ENCODE measurements at places on chromosomes 11 and 22.

DNA sequence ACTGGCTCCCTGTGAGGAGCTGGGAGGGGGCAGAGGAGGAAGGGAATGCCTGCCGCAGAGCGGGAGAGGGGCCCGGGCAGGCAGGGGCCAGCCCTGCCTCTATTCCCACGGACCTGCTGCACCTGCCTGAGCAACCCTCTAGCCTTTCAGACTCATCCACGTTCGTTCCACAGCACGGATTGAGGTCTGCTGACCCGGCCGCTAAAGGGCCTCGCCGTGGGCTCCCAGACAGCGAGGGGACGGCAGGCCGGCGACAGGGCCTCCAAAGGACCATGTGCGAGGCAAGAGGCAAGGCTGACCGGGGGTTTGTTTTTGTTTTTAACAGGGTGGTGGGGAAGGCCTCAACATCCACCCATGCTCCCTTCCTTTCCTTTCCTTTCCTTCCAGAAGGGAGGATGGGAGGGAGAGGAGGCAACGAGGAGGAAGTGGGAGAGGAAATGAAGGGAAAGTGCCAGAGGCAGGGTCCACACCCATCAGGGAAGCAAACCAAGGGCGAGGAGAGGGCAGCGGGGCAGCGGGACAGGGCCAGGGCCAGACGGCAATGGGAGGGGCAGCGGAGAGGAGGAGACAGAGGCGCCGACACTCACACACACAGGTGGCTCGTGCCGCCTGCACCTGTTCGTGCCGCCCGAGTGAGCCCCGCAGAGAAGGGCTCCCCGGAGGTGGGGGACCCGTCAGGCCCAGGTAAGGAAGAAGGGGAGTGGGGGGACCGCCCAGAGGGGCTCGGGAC, 7.5 kb downstream of the LRFN4 start:
- DNase-seq: no peak

- no peak for DNase-seq
Measured at GRCh38 chr11:121508449-121508848, 55.7 kb upstream of the SORL1-AS1 start.

DNA sequence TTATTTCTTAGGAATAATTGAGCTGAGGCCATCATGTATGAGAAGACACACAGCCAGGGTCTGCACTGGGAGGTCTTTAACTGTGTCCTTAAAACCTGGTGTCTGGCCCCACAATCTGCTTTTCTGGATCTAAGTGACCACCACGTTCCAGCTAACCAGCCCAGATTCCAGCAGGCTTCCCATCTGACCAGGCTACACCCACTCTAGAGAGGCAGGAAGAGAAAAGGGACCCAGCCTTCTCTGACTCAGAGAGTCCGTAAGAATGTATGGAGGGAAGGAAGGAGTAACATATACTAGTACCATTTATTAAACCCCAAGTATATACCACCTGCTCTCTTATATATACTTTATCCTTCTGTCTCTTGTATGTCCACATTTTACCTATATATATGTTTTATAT, 80.1 kb downstream of the LDLRAD3 start:
- DNase-seq: peak; percentile 59

DNA sequence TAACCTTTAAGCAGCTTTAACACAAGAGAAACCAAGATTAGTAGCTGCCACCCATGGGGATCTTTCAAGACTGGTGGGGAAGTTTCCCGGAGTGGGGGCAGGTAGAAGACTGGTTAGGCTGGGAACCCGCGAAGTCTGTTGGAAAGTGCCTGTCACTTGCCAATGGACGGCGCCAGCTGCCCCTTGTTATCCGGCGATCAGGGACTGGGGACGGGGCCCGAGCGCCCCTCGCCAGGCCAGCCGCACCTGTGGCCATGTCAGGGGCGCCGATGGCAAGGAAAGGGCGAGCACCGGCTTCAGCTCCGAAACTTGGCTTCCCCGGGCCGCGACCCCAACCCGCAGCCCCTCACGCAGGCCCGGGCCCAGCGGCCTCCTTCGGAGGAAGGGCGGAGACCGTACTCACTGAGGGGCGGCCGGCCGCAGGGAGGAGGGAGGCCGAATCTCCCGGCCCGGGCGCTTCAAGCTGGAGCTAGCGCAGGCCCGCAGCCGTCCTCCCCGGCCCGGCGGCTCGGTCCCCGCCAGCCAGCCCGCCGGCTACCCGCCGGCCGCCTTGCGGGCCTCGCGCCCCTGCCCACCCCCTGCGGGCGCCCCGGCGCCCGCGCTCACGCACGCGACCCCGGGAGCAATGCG, 539 bp downstream of the EIF4ENIF1 start:
- DNase-seq: peak; percentile 66

DNA sequence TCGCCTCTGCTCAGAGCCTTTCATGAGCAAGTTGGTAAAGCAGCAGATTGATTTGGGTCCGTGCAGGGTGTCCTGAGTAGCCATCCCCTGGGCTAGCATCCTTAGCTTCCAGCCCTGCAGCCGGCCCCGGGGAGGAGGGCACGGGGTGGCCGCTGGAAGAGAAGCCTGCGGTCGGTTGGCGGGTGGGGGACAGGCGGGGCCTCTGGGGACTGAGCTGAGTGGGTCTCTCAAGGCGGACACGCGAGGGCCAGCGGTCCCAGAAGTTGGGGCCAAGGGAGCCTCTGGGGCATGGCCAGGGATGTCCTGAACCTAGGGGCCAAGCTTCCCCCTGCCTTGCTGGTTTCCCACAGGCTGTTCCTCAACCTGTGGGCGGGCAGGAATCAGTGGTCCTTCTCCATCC, 143.0 kb downstream of the TBC1D22A start:
- no peak for DNase-seq

GRCh38 chr22:44363980-44364750, 51.4 kb upstream of the SHISAL1 start:
- peak; percentile 56 for DNase-seq

DNA sequence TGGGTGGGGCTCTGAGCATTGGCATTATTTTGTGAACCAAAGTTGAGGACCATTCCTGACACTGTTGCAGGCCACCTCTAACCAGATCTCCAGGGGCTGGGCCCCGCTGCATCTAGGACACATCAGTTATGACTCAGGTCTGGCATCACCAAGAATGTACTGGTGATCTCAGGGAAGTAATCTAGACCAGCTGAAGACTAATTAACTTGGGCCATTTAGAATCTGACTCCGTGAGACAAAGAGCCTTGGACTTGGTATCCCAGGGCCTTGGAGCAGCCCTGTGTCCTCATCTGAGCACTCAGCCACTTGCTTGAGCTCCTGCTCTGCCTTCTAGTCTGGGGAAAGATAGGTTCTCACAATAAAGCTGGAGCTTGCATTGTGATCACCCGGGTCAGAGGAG, 200.6 kb downstream of the KIRREL3 start:
- DNase-seq: no peak

- no peak for DNase-seq
Measured at GRCh38 chr11:118897721-118898310, 14.1 kb downstream of the CXCR5 start.

DNA sequence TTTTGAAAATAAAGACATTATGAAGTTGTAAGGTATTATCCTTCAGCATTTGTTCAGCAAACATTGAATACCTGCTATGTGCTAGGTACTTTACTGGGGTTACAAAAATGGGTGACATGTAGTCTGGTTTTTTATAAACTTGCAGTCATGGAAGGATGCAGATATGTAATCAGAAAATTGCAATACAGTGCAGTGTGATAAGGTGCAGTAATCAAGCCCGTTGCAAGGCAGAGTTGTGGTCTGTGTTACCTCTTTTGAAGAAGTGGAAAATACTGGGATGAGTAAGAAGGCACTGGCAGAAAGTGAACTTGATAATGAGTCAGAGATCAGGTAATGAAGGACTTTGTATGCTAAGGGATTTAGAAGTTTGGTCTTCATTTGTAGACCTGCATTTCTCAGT, 8.1 kb downstream of the FBXO7 start:
- no peak for DNase-seq

DNA sequence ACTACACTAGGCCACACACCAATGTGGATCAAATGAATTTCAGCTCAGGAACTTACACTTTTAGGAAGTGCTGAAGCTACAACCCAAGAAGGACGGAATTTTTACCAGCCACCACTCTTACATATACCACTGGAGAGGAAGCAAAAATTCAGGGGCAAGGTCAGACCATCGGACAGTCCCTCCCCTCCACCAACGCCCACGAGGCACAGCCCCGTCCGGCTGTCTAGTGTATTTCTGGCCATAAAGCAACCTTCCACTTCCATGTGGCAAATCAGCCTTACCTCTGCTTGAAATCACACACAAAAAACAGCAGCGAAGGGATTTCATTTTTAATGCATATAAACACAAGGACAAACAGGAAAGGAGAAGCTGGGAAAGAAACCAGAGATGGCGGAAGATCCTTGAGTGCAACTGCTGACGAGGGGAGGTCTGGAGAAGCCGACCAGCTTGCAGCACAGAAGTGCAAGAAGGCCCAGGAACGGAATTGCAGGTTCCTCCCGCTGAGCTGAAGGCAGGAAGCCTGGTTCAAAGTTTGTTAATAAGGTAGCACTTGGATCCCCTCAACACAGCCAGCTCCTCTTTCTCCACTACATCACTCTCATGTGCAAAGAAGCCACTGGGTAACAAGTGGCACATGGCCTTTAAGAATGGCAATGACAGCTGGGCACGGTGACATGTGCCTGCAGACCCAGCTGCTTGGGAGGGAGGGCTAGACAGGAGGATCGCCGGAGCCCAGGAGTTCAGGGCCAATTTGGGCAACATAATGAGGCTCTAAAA, 71.5 kb downstream of the SHANK2 start:
- peak; percentile 39 for DNase-seq

GRCh38 chr11:12458042-12458441, 80.7 kb downstream of the PARVA start:
- DNase-seq: no peak

GRCh38 chr11:35822815-35823495, 120.9 kb upstream of the LDLRAD3 start:
- DNase-seq: no peak

DNA sequence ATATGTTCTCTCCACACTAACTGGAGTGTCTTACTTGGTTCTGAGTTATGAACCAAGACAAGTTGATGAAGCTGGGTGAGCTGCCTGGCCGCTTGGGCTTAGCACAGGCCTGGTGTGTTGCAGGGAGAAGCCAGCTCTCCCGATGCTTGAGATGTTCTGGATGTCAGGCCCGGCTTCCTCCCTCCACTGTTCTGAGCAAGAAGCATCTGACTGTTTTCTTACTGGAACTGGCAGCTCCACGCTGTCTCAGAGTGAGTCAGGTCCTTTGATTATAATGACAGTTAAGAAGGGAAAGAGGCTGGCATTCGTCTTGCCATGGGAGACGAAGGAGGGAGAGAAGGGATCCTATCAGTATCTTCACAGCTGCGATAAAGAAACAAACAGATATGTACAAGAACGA, 46.5 kb upstream of the CRTAM start:
- DNase-seq: no peak

DNA sequence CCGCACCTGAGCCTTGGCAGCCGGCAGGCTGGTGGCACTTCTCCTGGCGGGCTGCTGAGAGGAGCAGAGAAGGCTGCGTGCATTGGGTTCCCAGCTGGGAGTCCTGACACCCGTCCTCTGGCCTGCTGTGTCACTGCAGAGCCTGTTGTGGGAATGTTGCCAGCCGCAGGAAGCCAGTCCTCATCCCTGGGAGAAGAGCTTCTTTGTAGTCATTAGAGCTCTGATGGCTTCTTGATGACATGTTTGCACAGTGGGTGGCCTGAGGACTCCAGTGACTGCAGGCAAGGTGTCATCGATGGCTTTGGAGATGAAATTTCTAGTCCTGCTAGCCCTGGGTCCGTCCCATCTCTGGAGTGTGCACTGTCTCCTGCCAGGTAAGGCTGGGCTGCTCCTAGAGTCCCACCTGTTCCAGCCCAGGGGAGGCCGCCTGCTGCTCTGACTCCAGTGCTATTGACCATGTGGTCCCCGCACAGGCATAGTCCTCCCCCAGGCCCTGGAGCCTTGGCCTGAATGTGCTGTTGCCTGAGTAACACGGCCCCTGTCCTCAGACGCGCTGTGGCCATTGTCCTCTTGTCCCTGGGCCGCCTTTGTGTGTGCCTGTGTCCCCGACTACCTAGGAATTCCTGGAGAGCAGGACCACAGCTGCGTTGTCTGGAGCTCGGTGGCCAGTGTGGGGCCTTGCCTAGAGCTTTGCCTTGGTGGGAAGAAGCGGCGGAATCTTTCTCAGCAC, 129.2 kb downstream of the CACNA1I start:
- DNase-seq: no peak

GRCh38 chr11:20493340-20493739, 105.8 kb downstream of the PRMT3 start:
- DNase-seq: no peak

DNA sequence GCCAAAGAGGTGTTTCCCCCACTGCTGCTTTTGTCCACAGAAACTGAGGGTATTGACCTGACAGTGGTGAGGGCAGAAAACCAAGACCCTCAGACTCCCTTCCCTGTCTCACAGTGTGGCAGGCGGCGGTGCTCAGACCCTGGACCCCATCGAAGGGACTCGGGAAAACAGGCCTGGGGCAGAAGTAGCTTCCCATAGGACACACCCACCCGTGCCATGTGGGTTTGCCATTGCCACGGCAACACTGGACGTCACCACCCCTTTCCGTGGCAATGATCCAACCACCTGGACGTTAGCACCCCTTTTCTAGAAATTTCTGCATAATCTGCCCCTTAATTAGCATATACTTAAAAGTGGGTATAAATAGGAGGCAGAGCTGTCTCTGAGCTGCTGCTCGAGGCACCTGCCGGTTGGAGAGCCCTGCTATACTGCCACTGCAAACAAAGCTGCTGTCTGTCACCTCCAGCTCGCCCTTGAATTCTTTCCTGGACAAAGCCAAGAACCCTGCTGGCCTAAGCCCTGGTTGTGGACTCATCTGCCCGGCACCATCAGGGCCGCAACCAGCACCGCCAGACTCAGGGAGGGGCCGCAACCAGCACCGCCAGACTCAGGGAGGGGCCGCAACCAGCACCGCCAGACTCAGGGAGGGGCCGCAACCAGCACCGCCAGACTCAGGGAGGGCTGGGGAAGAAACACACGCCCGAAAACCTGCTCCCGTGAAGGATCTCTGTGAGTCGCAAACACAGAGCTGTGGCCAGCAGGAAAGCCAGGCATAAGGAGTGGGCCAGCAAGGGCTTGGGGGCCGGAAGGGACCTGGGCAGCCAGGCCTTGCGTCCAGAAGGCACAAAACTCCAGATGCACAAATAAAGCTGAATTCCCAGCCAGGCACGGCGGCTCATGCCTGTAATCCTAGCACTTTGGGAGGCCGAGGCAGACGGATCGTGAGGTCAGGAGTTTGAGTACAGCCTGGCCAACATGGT, 10.4 kb downstream of the MLC1 start:
- no peak for DNase-seq

GRCh38 chr22:43901976-43902643, 10.3 kb upstream of the PNPLA5 start:
- DNase-seq: peak; percentile 94
